ENCODE measurements at places on chromosomes 12 and 14. TPM values are rescaled to one million over a fixed set of nuclear protein-coding genes. Genes with fewer than 3 reads are reported as not detected.

DNA sequence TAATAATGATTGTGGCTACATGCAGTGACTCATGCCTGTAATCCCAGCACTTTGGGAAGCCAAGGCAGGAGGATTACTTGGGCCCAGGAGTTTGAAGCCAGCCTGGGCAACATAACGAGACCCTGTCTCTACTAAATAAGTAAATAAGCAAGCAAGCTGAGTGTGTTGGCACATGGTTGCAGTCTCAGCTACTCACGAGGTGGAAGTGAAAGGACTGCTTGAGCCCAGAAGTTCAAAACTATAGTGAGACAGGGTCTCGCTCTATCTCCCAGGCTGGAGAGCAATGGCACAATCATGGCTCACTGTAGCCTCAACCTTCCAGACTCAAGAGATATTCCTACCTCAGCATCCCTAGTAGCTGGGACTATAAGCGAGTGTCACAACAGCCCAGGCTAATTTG is 64.7 kb downstream of the RPS6KA5 start:
- no peak for DNase-seq

DNA sequence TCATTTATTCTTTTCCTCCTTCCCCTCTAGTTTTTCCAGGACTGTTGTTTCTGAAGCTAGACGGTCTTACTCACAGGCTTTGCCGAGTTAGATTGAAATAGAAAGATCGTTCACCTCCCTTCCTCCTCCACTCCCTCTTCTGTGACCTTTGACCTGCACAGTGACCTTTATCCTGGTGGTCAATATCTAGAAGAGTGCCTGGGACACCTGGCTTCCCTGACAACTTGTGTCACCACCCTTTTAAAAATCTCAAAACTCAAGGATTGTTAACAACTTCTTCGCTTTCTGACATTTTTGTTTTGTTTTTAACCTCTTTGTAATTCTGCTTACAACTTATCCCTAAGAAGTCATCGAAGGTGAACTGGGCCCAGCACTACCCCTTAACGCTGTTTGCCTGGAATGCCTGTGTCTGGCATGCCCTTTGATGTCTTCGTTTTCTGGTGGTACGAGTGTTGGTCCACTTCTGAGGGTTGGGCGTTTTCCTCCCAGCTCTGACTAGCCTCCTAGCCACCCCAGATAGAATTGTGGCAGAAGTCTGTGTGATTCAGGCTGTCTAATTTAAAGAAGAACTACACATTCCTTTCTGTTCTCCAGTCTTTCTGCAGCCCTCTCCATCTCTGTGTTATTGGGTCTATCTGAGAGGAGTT is 2.8 kb upstream of the KRT75 start:
- DNase-seq, result no peak

- DNase-seq, result no peak
Observed at GRCh38 chr14:32934881-32935633, 3.6 kb upstream of the NPAS3 start.

MUCL1 gene
- total RNA-seq, result not detected

GRCh38 chr12:49288412-49288853 is 6.5 kb upstream of the PRPH start:
- DNase-seq, result no peak

LPAR5 gene
- total RNA-seq, result 0.46 TPM

FGD6 gene
- 8.4 TPM for total RNA-seq

DNA sequence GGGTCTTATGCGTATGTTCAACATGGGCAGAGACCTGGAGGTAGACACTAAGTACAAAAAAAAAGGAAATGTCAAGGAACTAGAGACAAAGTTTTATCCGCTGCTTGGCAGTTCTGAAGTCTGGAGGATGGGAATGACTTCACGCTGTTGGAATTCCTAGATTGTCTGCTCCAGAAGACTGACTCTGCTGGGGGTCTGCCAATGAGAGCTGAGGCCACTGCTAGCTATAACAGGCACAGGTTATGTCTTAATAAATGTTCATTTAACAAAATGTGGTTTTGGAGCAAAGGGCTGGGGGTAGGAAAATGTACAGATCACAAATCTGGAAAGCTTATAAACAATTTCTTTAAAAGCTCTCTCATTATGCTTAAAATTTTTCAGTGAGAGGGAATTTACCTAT is 5.9 kb downstream of the RNASE8 start:
- DNase-seq, result peak; percentile 42

DNA sequence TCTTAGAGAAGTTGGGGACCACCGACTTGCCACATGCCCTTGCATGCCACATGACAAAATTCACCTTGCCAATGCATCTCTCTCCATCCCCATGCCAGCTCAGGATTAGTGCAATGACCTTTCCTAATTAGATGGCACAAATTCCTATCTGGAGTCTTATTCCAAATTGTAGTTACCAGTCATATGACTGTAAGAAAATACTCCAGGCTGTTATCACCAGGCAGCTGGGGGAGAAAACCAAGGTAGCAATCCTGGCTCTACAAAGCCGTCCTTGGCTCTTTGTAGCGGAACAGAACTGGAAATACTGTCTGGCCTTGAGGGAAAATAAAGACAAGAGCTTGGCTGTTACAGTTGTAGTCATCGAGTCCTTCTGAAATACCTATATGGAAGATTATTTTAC is 208.5 kb upstream of the DIO2 start:
- no peak for DNase-seq

MIP gene
- total RNA-seq, result not detected

PRH2 gene
- total RNA-seq, result not detected

SYNDIG1L gene
- not detected for total RNA-seq

DNA sequence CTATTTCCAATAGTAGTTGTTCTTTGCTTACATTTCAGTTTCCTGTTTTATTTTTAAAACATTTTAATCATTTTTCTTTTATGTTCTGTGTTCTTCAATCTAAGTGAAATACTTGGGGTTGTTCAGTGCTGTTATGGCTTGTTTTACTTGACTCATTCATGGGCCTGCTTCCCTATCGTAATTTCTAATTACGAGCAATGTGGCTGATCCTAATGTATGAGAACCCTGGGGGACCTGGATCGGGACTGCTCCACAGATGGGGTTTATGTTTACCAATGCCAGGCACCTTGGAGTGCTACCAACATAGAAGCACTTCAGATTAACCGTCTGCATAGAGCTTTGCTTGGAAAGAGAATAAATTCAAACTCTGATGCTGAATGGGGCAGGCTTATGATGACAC is 29.8 kb downstream of the TECPR2 start:
- no peak for DNase-seq

GRCh38 chr12:106248846-106249371 is 1.1 kb upstream of the CKAP4 start:
- no peak for DNase-seq

DNA sequence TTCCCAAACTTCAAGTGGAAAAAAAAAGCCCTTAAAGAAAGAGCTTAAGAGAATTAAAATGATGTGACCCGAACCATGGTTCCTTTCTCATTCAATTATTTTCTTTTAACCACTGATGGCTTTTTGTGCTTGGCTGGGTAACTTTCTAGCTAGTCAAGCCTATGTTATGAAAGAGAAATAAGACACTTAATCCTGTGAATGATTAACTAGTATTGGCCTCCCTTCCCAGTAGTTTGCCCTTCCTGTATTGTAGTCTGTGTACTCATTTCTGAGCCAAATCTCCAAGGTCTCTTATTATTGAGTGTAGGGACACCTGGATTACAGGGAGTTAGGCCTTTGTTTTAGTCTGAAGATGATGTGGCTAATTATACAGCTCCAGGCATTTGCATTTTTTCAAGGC is 353.0 kb downstream of the RAD51B start:
- no peak for DNase-seq

DNA sequence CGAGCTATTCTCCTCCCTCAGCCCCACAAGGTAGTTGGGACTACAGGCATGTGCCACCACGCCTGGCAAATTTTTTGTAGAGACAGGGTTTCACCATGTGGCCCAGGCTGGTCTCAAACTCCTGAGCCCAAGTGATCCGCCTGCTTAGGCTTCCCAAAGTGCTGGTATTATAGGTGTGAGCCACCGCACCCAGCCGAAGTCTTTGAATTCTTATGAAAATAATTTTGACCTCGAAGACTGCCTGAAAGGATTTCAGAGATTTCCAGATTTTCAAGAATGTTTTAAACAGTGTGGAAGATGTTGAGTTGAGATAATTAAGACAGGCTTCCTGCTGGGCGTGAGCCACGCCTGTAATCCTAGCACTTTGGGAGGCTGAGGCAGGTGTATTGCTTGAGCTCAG is 5.0 kb downstream of the PSMA3 start:
- no peak for DNase-seq

- no peak for DNase-seq
Observed at GRCh38 chr12:98895086-98895651, 250.1 kb downstream of the APAF1 start.

DNA sequence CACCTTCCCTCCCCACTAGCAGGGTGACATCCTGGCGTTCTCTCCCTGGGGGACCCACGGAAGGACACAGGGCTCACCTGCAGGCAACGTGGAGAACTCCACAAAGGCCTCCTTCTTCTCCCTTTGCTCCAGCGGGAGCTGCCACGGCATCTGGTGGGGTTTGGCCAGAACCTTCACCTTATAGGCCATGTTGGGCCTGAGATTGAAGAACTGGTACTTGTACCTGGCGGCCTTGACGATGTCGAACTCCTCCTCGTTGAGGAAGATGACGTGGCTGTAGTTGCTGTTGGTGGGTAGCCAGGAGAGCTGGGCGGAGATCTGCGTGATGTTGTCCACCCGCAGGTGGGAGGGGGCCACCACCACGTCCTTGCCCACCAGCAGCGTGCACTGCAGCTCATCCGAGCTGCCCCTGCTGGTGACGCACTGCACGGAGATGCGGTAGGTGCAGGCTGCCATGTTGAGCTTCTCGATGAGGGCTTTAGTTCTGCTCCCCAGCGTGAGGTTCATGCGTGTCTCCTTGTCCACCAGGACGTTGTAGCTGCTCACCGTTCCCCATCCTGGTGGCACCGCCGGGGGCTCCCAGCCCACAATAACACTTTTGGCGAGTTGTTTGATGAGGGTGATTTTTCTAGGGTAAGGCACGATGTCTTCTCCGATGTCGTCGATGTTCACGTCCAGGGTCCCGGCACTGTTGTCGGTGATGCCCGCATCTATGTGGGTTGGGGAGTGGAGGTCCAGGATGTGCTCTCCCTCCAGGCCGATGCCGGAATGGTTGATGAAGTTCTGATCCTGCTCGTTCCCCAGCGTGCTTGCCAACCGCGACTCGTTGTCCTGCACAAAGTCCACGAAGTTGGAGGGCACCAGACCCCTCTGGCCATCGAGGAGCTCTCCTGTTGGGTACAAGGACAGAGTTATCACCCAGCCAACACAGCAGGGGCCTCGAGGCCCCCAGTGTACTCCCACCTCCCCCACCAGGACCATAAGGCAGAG is 104.4 kb downstream of the PIWIL1 start:
- DNase-seq, result no peak

GRCh38 chr14:21997300-21997699 is 323.7 kb upstream of the OR4E1 start:
- DNase-seq, result no peak

DNA sequence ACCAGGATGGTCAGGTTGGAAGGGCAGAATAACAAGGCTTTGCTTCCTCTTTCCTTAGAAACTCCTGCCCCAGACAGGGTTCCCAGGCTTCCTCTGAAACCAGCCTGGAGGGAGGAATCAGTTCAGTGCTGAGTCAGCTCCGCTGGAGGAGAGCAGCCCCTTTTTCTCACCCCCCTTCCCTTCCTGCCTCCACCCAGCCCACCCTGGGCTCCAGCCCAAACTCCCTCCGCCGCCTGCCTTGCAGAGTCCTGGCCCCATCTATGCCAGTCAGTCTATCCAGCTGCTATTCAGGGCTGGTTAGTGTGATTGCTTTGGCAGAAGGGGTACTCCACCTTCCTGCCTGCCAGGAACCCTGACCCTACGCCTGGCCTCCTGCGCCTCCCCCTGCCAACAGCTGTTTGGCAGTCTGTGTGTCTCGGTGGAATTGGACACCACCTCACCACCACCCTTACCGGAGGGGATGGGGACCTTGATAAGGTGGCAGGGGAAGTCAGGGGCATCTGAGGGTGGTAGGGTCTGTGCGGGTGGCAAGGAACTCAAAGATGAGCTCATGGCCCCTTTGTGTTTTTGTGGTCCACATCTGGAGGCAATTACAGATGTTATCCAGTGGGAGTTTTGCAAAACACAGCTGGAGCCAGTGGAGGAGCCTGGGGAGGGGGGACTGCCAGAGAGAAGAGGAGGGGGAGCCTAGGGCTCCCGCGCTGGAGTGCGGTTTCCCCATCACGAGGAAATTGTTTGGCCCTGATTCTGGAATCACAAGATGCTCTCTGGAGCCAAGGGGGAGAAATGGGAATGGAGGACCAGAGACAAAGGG is 12.2 kb downstream of the MMP14 start:
- DNase-seq, result peak; percentile 43

DNA sequence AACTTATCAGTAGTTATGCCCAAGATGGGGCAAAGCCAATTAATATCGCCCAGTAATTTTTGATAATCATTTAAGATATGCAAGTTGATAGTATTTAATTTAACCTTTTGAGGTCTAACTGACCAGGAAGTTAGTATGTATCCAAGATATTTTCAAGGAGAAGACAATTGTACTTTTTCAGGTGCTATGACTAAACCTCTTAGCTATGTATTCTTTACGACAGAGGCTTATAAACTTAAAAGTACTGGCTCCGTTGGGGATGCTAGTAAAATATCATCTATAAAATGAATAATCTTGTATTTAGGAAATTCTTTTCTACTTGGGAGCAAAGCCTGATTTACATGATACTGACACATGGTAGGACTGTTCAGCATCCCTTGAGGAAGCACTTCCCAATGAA is 40.3 kb downstream of the TMTC3 start:
- no peak for DNase-seq

PDE3A gene
- total RNA-seq, result 5.0 TPM

DNA sequence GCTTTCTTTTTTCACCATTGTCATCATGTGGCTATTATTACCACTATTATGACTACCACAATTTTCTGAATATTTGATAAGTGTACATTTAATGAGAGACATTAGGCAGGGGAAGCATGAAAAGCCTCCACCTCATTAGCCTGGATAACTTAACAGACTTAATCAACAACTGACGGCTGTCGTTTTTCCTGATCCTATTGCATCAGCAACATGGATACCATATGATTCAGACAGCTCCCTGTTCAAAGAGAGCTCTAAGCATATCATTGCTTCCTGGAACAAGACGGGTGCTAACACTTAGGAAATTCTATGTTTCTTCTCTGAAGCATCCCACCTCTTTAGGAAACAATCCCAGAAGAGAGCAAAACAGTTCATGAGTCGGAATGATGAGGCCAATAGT is 765.2 kb downstream of the NOVA1 start:
- no peak for DNase-seq

C14orf119 gene
- 10.2 TPM for total RNA-seq
